ENCODE measurements at places on chromosomes 12 and 14.

DNA sequence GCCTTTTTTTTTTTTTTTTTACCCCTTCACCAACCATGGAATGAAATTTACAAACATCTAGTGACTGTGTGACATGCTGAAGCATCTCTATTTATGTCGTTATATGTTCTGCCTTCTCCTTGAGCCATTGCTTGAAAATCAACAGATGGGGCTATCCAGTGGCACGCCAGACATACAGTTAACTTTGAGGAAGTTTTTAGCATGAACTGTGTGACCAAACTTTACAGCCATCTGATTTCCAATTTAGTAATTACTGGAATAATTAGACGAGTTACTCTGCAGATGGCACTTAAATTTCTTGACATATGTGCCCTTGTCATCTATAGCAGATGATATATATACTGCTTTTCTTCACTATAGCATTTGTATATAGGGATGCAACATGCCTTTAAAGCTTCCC, 192.1 kb downstream of the SNAPC1 start:
- no peaks in the 10 kb centered on the region for H3K36me3 ChIP-seq
- H3K27me3 ChIP-seq = peaks cover 27% of the 10 kb centered on the region
- H3K27ac ChIP-seq = no peak overlapping the region
- no peaks in the 10 kb centered on the region for H3K4me1 ChIP-seq
- DNase-seq = no peak

- no peak overlapping the region for H3K4me3 ChIP-seq
- H3K36me3 ChIP-seq = peaks cover 2% of the 10 kb centered on the region
- no peak overlapping the region for H3K27ac ChIP-seq
Observed at GRCh38 chr12:7180685-7181084, 8.8 kb upstream of the PEX5 start.

DNA sequence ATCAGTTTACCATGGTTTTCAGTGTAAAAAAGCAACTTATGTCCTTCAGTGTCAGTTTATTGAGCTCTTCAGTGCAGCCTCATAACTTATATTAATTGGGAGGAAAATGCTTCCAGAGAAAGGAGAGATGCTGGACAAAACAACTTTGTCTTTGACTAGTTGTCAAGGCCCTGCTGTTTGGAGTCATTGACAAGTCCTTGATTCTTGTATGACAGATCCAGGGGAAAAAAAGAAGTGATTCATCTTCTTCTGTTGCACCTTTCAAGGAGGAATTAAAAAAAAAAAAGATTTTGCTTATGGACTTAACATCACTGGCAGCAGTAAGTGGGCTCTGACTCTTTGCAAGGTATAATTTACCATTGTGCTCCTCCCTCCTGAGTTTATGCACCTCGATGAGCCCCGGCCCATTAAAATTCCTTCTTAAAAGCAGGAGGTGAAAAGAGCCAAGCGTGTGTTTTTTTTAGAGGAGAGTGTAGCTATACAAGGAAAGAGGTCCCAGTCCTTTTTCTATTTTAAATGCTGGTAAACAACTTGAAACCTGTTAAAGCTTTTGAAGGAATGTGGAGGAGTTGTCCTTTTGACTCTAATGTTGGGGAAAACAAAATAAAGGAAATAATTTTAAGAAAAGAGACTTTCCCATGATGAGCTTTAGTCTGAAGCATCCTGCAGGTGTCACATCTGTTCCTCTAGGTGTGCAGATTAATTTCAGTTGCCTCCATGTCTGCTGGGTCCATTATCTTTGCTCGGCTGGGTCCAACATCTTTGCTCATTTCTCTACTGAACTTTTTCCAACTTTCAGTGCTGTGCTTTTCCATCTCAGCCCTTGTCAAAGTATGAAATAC, 431.6 kb downstream of the RAD51B start:
- DNase-seq = no peak
- no peaks in the 10 kb centered on the region for H3K36me3 ChIP-seq
- H3K27me3 ChIP-seq = no peaks in the 10 kb centered on the region
- peak overlapping the region; percentile 88 for H3K27ac ChIP-seq

- peaks cover 48% of the 10 kb centered on the region for H3K27me3 ChIP-seq
- H3K4me1 ChIP-seq = peaks cover 19% of the 10 kb centered on the region
- H3K4me3 ChIP-seq = peak overlapping the region; percentile 87
- peak overlapping the region; percentile 8 for H3K27ac ChIP-seq
- DNase-seq = no peak
- H3K36me3 ChIP-seq = no peaks in the 10 kb centered on the region
Observed at GRCh38 chr14:96039633-96040311, 610 bp downstream of the C14orf132 start.

DNA sequence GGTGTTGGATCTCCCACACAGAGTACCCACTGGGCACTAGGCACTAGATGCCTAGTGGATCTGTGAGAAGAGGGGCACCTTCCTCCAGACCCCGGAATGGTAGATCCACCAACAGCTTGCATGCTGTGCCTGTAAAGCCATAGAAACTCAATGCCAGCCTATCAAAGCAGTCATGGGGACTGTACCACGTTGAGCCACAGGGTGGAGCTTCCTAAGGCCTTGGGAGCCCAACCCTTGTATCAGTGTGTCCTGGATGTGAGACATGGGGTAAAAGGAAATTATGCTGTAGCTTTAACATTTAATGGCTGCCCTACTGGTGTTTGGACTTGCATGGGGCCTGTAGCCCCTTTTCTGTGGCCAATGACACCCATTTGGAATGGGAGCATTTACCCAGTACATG, 1024.9 kb downstream of the TMEM121 start:
- H3K27me3 ChIP-seq = peaks cover 34% of the 10 kb centered on the region
- H3K4me3 ChIP-seq = no peak overlapping the region
- H3K27ac ChIP-seq = no peak overlapping the region
- H3K4me1 ChIP-seq = peaks cover 5% of the 10 kb centered on the region
- no peak for DNase-seq
- no peaks in the 10 kb centered on the region for H3K36me3 ChIP-seq

DNA sequence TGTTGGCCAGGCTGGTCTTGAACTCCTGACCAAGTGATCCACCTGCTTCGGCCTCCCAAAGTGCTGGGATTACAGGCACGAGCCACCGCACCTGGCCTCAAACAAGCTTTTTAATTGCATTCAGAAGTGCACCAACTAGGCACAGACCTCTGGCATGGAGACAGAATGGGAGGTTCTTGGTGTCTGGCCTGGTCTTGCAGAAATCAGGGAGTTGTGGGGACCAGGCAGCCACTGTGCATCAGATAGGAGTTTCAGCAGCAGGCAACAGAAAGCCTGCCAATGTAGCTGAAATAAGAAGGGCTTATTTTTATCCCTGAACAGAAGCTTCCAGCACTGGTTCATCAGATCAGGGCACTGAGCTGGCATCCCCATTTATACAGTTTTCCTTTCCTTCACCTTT, 22.2 kb upstream of the TCL1B start:
- H3K27me3 ChIP-seq = peaks cover 40% of the 10 kb centered on the region
- no peak overlapping the region for H3K4me3 ChIP-seq
- no peak overlapping the region for H3K27ac ChIP-seq
- DNase-seq = no peak
- H3K36me3 ChIP-seq = peaks cover 2% of the 10 kb centered on the region

- peaks cover 16% of the 10 kb centered on the region for H3K27me3 ChIP-seq
- H3K4me3 ChIP-seq = no peak overlapping the region
- no peak overlapping the region for H3K27ac ChIP-seq
- DNase-seq = no peak
- peaks cover 3% of the 10 kb centered on the region for H3K4me1 ChIP-seq
Observed at GRCh38 chr12:4091016-4091743, 182.4 kb upstream of the CCND2 start.

DNA sequence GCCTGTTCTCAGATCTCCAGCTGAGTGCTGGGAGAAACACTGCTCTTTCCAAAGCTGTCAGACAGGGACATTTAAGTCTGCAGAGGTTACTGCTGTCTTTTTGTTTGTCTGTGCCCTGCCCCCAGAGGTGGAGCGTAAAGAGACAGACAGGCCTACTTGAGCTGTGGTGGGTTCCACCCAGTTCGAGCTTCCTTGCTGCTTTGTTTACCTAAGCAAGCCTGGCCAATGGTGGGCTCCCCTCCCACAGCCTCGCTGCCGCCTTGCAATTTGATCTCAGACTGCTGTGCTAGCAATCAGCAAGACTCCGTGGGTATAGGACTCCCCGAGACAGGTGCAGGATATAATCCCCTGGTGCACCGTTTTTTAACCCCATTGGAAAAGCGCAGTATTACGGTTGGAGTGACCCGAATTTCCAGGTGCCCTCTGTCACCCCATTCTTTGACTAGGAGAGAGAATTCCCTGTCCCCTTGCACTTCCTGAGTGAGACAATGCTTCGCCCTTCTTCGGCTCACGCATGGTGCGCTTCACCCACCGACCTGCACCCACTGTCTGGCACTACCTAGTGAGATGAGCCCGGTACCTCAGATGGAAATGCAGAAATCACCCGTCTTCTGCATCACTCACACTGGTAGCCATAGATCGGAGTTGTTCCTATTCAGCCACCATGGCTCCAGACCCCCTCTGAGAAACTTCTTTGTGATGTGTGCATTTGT, 650.3 kb upstream of the ALG10B start:
- H3K27ac ChIP-seq = no peak overlapping the region
- H3K27me3 ChIP-seq = no peaks in the 10 kb centered on the region
- no peak for DNase-seq
- no peaks in the 10 kb centered on the region for H3K36me3 ChIP-seq
- no peaks in the 10 kb centered on the region for H3K4me1 ChIP-seq
- no peak overlapping the region for H3K4me3 ChIP-seq

- H3K27me3 ChIP-seq = no peaks in the 10 kb centered on the region
- no peaks in the 10 kb centered on the region for H3K4me1 ChIP-seq
- no peak overlapping the region for H3K27ac ChIP-seq
- DNase-seq = no peak
- H3K4me3 ChIP-seq = no peak overlapping the region
- no peaks in the 10 kb centered on the region for H3K36me3 ChIP-seq
Observed at GRCh38 chr14:83147006-83147405, 1613.4 kb upstream of the SEL1L start.

DNA sequence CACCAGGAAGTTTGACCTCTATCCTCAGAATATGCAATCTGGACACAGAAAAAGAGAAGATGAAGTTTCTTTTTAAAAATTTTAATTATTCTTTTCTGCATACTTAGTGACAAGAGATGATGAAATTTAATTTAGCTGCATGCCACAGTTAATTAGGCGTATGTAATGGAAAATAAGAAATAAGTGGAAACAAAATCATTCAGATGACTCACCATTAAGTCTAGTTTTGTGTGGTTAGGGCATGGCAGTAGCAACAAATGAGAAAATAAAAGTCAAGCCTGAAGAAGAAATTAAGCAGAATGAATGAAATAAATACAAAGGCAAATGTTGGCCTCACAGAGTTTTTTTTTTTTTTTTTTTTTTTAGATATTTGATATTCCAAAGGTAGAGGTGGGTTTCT, 30.9 kb upstream of the KLRD1 start:
- H3K4me3 ChIP-seq = no peak overlapping the region
- peaks cover 29% of the 10 kb centered on the region for H3K27me3 ChIP-seq
- H3K36me3 ChIP-seq = peaks cover 2% of the 10 kb centered on the region
- no peaks in the 10 kb centered on the region for H3K4me1 ChIP-seq

GRCh38 chr12:112752303-112752702, 39.2 kb upstream of the RPH3A start:
- H3K27ac ChIP-seq = peak overlapping the region; percentile 56
- peaks cover 7% of the 10 kb centered on the region for H3K27me3 ChIP-seq
- DNase-seq = no peak
- H3K36me3 ChIP-seq = peaks cover 2% of the 10 kb centered on the region

DNA sequence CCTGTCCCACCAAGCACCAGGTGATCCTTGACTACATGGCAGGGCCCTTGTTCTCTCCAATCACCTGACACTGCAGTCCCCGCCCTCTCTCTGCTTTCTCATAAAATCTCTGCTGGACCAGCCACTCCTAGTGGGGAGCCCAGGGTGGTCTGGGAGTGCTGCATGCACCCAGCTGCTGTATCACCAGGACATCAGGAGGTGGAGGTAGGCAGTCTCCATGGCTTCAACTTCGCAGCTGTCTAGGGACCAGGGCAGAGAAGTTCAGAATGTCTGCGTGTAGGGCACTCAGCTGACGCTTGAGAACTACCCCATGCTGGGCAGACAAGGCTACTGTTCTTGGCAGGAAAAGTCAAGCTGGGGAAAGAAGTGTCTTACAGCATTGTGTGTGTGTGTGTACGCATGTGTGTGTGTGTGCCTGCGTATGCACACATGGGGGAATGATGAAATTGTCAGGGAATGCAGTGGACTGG, 2.6 kb downstream of the WSCD2 start:
- no peak overlapping the region for H3K4me3 ChIP-seq
- H3K4me1 ChIP-seq = peaks cover 7% of the 10 kb centered on the region
- H3K36me3 ChIP-seq = peaks cover 2% of the 10 kb centered on the region
- no peak for DNase-seq

DNA sequence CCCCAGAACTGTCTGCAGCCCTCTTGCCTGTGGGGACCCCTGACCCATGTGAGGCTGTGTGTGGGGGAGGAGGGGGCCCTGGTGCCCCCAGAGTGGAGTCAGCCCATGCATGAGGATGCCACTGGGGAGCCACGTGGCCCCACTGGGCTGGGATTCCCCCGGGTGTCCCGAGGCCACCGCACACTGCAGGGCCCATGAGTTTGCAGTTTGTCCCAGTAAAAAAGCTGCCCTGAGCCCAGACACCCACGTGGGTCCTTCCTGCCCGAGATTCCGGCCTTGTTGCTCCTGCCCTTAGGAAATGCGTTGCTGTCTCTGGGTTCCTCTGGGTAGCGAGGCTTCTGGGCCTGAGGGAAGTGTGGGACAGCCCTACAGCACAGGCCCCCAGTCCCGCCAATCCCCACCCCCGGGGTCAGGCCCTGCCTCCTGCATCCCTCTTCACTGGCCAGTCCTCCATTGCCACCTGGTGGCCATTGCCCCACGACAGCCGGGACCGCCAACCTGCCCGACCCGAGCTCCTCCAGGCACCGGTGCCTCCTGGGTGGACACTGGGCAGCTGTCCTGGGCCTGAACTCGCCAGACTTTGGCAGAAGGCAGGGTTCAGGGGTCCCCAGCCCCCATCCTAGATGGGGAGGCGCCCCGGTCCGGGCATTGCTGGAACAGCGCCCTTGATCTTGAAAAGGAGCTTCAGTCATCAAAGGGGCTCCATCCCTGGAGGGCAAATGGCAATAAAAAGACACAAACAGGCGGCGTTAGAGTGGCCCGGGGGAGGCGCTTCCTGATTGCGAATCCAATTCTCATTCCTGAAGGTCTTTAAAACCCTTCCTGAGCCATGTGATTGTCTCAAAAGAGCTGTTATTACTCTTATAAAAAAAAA, 15.6 kb upstream of the C14orf180 start:
- H3K4me1 ChIP-seq = peaks cover 8% of the 10 kb centered on the region
- no peak overlapping the region for H3K27ac ChIP-seq
- peak; percentile 52 for DNase-seq
- no peaks in the 10 kb centered on the region for H3K36me3 ChIP-seq

- no peaks in the 10 kb centered on the region for H3K36me3 ChIP-seq
- H3K4me3 ChIP-seq = no peak overlapping the region
- no peak for DNase-seq
- H3K27me3 ChIP-seq = no peaks in the 10 kb centered on the region
Observed at GRCh38 chr12:34345801-34346200, 323.5 kb downstream of the ALG10 start.

GRCh38 chr12:22252057-22252456, 82.5 kb downstream of the ST8SIA1 start:
- H3K36me3 ChIP-seq = peaks cover 2% of the 10 kb centered on the region
- DNase-seq = no peak
- no peak overlapping the region for H3K27ac ChIP-seq

- H3K27me3 ChIP-seq = no peaks in the 10 kb centered on the region
- DNase-seq = no peak
Observed at GRCh38 chr12:43807386-43807785, 1.3 kb upstream of the TWF1 start.

All from T-helper 17 cell (primary cell).